HT1080 (cell line): ENCODE measurements at places on chromosomes 3 and 15. TPM values are rescaled to one million over a fixed set of nuclear protein-coding genes. Genes with fewer than 3 reads are reported as not detected.

- no peak for DNase-seq
These were observed 194.4 kb upstream of the GBE1 start for GRCh38 chr3:81955878-81956277.

DNA sequence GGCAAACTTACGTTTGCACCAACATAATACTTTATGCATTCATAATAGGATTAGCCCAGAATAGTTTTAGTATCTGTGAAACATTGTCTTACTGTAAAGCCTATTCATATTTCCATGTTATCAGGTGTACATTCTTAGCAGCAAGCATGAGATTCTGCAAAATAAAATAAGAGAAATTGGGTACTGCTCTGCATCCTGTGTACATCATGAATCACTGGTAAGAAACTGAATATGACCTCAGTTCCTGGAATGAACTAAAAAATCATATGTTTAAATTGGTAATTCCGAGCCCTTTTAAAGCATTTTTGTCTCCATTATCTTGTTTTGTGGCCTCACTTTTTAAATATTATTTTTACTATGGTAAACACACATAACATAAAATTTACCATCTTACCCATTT is 605.1 kb downstream of the ROBO1 start:
- DNase-seq = no peak

- DNase-seq = no peak
These were observed 8.4 kb upstream of the SPESP1 start for GRCh38 chr15:68921926-68922325.

GRCh38 chr3:116716490-116716889 is 6.9 kb downstream of the TUSC7 start:
- DNase-seq = no peak

The LDHAL6B gene
- not detected in 2 replicates for total RNA-seq

The OR5K1 gene
- total RNA-seq = not detected in 2 replicates
